Renal cortex interstitium (tissue), 15 donors: ENCODE measurements at places on chromosomes 5 and 9. TPM values are rescaled to one million over a fixed set of nuclear protein-coding genes. Genes with fewer than 3 reads are reported as not detected.

GRCh38 chr9:32010322-32010721 is 374.1 kb upstream of the ACO1 start:
- DNase-seq = no peak

DNA sequence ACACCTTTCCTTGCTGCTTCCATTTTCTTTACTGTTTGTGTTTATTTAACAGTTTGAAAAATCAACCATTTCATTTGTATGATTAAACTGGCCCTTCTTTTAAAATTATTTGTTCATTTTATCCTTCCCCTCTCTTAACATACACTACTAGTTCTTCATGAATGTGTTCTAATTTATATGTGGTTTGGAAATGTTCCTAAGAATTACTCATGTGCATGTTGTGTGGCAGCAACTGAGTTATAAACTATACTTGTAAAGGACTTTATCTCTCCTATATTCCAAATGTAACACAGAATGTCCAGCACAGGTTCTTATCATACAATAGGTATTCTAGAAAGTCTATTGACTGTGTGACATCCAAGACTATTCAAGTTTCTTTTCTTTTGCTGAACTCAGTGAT is 358.2 kb upstream of the MEF2C start:
- DNase-seq = no peak

- DNase-seq = no peak
Measured at GRCh38 chr9:592225-592624, 249.3 kb upstream of the DMRT1 start.

GRCh38 chr5:174119468-174119881 is 74.0 kb downstream of the NSG2 start:
- no peak for DNase-seq

- no peak for DNase-seq
Measured at GRCh38 chr9:113522858-113523257, 59.3 kb downstream of the RGS3 start.

- DNase-seq = no peak
Measured at GRCh38 chr9:110241260-110241857, 14.9 kb downstream of the TXN start.

The CNTFR gene
- polyA plus RNA-seq = 29.9 TPM

DNA sequence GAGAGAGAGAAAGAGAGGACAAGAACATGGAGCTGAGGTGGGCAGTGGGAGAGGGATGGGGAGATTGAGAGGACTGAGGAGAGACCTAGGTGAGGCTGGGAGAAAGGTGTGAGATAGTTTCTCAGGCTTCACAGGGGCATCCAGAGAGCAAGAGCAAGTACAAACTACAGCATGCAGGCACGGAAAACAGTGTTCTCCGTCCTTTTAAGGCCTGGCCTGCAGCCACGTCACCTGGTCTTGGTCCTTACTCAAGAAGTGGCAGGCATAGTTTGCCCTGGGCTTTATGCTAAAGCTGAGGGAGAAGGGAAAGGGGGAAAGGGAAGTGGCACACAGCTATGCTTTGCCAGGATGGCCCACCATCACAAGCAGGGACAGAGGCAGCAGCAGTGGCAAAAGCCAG is 65.7 kb downstream of the SIL1 start:
- DNase-seq = no peak

The PDGFRB gene
- polyA plus RNA-seq = 118 TPM

The PRDM9 gene
- not detected for polyA plus RNA-seq

GRCh38 chr5:179840321-179840720 is 18.3 kb downstream of the MRNIP start:
- DNase-seq = no peak

DNA sequence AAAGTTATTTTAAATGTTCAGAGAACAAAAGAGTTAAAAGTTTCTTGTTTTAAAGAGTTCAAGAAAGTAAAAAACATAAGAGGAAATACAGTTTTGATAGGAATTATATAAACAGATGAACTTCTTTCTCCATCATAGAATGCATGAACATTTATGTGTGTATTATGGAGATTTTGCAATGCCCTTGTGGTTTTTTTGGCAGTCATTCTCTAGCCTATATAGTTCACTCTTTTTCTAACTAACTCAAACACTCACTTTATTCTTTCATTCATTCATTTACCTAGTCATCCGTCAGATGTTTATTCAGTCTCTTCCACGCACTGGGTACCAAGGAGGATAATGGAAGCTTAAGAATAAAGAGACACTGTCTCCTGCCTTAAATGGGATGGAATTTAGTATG is 195.9 kb upstream of the VLDLR start:
- DNase-seq = no peak

- peak; percentile 65 for DNase-seq
Measured at GRCh38 chr5:147857302-147858129, 21.0 kb upstream of the SCGB3A2 start.

DNA sequence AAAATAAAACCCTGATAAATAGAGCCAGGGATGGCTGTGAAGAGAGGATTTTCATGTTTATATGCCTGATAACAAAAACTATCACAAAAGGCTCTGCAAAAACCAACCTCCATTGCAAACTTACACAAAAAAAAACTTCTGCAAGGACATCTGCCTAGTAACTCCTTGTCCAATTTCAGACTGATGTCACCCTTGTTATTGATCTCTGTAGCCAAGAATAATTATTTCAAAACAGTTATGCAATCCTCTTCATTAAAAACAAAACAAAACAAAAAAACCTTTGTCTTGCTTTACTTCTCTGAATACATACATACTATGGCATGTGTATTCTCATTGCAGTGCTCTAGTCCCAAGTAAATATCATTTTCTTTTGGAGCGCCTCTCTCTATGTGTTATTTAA is 49.7 kb downstream of the PHAX start:
- no peak for DNase-seq

The IL17B gene
- polyA plus RNA-seq = 1.4 TPM

DNA sequence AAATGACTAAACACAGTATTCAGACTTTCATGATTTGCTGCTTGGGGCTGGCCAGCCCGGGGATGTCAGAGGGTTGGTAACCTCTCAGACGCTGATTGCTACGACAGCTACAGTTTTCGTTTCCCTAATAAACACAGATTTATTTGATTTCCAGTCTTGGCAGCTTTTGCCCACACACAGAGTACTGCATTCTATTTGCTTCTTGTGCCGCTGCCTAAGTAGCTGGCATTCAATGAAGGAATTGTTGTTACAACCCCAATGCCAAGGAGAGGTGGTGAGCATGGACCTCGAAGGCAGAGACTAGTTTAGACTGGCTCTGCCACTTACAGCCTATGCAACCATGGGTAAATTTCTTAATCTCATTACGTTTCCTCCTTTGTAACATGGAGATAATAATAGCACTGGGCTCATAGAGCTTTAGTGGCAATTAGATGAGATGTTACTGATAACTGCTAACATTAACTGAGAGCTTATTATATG is 247.1 kb upstream of the PANK3 start:
- DNase-seq = no peak

The TMOD1 gene
- polyA plus RNA-seq = 1.8 TPM

The SLC6A18 gene
- 0.12 TPM for polyA plus RNA-seq

DNA sequence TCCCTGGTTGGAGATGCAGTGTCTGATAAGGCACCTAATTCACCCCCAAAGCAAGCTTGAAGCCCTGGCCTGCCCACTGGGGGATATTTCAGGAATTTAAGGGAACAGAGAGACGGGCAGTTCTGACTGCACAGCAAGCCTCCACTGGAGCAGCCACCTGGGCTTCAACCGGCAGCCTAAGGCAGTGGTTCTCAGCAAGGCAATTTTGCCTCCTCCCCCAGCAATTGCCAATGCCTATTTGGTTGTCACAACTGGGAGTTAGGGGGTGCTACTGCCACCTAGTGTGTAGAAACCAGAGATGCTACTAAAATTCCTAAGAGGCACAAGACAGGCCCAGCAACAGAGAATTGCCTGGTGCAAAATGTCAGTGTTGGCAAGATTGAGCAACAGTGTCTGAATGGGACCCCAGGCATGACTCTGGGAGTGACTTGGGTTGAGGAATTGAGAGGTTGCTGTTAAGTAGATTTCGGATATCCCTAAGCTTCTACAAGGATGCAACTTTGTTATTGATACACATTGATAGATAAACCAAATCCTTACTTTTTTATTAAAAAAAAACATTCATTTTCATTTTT is 58.7 kb upstream of the CTSL start:
- no peak for DNase-seq

The CARTPT gene
- not detected for polyA plus RNA-seq

- DNase-seq = no peak
Measured at GRCh38 chr5:150789943-150790611, 11.5 kb downstream of the SMIM3 start.

The PCA3 gene
- 2.5 TPM for polyA plus RNA-seq

DNA sequence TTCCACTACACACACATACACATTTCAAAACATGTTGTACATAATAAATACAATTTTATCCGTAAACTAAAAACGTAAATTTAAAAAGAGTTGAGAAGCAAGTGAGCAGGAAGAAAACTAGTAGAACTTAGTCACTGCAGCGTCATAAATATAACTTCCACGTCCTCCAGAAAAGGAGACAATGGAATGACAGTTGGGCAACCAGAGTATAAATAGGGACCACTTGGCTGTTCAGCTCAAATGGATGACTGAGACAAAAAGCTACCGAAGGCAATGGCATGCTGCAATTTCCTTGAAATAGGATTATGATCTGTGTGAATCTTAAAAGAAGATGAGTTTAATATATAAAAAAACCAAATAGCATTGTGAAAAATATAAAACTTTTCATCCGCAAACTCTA is 438.5 kb upstream of the RGMB start:
- DNase-seq = no peak

The OR13F1 gene
- not detected for polyA plus RNA-seq

DNA sequence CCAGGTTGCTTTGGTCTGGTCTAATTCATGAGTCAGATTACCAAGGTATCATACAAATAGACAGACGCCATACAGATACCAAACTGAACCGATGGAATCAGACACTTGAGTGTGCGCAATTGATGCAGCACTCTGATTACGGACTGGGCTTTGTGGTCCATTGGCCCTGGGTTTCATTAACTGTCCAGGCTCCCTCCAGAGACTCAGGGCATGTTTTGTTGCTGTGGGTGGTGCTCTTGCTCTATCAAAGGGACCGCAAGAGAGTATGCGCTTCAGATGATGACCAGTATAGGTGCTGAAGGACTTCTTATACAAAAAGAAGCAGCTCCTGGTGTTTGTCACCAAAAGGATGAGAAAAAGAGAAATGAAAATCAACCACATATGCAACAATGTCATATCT is 36.9 kb upstream of the ANKRD55 start:
- DNase-seq = no peak

- DNase-seq = no peak
Measured at GRCh38 chr9:2032234-2032633, 17.1 kb downstream of the SMARCA2 start.

- DNase-seq = no peak
Measured at GRCh38 chr9:72902268-72902667, 50.6 kb downstream of the ALDH1A1 start.

DNA sequence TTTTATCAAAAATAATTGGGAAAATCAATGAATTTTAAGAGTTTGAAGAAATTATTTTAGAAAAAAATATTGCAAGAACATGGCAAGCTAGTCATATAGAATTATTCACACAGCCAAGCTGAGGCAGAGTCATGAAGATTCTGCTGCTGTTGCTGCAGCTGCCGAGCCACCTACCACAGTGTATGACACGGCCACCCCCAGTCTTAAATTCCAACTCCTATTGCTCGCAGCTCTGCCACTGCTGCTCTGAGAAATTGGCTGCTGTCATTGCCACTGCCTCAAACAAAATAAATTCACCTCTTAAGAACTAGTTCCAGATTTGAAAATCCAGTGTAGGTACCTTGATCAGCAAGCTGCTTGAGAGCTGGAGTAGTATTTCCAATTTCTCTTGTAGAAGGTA is 1318.8 kb upstream of the ACO1 start:
- no peak for DNase-seq

DNA sequence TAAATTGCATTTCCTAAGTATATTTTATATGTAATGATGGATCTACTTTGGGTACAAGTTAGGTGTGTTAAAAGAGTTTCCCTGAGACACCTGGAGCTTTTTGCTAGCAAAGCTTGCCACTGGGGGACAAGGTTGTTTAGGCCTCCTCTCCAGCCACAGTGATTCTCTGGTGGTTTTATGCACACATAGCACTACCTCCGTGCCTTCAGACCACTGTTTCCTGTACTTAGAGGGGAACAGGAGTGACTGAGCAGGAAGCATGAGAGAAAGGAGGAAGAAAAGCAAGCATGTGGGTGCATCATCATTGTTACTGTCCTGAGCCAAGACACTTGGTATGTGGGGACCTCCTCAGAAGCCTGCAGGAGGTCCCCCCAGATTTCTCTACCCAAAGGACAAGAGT is 272.1 kb downstream of the RASEF start:
- DNase-seq = no peak

The FAM200C gene
- polyA plus RNA-seq = 16.5 TPM

The PCDHB12 gene
- polyA plus RNA-seq = 5.1 TPM

The WNT8A gene
- 0.19 TPM for polyA plus RNA-seq

- DNase-seq = no peak
Measured at GRCh38 chr9:120561709-120562108, 18.3 kb downstream of the CDK5RAP2 start.

DNA sequence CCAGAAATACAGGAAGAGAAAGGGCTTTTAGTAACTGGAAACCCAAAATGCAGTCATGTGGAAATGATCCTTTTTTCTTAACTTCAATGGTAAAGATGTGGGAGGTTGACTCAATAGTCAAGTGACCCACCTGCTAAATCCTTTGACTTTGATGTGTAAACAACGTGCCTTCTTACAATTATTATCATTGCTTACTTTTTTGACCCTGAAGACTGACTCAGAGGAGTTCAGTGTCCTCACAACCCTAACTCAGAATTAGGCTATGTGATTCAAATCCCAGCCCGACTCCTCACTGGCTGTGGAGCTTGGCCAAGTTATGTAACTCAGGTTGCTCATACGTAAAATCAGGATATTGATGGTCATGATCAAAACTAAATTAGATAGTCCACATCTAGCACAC is 27.9 kb downstream of the ANXA1 start:
- DNase-seq = peak; percentile 33

DNA sequence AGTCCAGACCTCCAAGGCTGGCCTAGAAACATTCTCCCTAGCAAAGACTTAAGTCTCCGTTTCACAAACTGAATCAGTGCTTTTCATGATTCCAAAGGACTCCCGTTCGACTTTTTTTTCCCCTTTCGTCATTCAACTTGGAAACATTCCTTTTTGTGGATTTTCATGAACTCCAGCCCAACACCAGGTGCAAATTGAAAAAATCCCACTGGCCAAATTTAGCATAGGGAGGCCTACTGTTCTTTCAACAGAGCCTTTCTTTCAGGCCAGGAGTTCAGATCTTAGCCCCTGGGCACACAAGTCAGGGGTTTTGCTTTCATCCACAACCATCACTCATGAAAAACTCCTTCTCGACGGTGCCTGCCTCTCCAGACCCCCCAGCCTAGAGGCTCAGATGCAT is 285.3 kb downstream of the PIK3R1 start:
- no peak for DNase-seq

DNA sequence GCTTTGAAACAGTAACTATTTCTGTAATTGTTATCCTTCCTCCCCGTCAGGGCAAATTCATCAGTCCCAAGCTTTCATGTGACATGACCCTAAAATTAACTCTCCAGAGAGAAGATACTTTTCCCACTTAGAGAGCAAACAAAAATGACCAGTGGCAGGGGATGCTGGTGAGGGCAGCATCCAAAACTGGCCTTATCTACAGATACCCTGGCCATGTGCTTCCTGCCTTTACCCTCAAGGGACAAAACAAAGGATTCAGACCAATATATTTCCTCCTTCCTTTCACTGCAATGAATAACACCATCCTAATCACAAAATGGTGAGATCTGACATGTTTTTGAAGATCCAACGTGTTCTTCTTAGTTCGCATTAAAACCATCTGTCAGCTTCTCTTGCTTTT is 267.2 kb downstream of the MAN2A1 start:
- no peak for DNase-seq
